ENCODE measurements at places on chromosomes 3 and 15.

DNA sequence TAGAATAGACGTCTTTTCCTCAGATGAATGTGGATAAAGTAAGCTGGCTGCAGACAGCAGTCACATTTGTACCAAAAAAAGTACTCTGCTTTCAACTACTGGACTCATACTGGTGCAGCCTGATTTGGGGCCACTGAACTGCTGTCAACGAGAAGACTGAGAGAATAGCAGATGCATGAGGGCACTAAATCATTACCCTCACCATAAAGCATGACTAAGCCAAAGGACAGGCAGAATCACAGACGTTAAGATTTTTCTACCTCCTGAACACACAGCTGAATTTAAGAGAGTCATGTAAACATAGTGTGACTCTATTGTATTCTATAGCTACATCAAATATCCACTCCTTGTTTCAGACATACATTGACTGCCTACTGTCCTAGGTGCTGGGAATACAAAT is 67.8 kb upstream of the CDAN1 start:
- DNase-seq: no peak

- DNase-seq: no peak
These were observed 59.4 kb downstream of the DAPK2 start for GRCh38 chr15:63986751-63987341.

DNA sequence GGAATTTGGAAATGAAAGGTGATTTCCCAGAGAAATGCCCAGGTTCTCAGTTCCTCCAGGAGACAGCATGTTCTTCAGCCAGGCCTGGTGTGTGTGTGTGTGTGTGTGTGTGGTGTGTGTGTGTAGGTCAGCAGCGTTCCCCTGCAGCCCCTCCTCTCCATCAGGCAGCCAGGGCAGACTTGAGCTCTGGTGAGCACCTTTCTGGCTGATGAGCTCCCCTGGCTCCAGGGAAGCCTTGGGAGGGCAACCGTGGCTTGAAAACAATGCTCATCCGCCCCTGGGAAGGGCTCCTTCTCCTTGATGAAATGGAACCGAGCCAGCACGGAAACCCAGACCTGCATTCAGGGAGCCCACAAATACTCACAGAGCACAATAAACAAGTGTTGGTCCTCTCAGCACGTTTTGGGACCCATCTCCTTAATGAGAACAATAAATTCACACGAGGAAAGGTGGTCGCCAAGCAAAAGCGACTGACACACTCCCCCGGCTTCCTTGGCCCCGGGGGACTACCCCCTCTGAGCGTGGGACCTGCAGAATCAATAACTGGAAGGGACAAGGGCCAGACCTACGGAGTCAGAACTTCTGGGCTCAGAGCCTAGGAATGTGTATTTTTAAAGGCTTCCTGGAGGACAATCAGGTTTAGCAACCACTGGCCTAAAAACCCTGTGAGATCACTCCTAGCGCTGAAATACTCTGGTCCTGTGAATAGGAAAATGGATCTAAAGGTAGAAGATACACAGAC is 38.6 kb upstream of the HES1 start:
- no peak for DNase-seq

DNA sequence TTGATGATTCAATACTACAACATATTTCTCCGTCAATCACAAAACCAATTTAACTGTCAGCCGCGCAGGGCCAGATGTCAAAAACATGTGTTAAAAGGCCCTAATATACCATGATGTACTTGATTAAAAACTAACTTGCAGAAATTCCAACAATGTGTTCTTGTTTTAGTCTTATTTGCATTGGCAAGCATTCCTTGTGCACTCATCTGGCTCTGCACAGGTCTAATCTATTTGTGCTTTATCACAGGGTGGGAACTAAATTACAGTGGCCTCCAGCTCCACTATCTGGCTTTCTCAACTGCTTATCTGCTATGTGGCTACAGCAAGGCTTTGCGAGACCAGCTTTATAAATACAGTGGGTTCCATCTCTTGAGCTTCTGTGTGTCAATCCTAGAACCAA is 455.5 kb downstream of the ERC2 start:
- no peak for DNase-seq

DNA sequence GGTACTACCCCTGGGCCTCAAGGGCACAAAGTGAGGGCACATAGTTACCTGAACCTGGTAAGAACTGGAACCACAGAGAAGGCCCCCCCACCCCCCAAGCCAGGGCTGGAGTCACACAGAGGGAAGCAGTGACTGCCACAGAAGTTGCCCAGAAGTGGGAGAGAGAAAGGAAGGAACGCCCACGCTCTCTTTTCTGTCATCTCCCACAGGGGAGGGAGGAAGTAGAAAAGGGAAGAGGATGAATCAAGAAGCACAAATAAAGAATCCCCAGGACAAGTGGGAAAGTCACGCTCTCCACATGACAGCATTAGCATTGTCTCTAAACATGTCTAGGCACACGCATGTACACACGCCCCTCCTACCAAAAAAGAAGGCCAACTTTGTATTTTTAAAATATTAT is 114.7 kb upstream of the FRMD4B start:
- no peak for DNase-seq

DNA sequence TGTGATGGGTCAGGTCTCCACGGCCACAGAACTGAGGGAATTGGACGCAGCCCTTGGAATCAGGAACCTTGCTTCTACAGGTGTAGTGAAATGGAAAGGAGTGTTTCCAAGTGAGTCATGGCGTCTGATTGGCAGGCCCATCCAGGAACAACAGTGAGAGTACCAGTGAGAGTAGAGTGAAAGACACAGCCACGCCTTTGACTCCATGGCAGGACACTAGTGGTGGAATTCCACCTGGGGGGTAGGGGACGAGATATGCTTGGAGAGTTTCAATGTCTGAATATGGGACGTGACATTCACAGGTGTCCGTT is 3.0 kb upstream of the SLC28A1 start:
- DNase-seq: no peak

DNA sequence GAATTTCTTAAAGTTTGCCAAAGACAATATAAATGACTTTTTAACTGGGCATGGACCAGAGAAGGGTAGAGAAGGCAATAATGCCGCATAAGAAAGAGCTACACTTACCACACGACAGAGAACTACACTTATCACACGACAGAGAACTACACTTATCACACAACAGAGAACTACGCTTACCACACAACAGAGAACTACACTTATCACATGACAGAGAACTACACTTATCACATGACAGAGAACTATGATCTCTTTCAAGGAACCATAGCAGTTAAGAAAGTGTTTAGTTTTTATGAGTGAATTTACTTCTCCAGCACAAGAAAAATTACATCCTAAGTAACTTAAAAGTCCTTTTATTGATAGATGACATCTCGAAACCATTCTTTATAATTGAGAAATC is 32.0 kb downstream of the DCUN1D1 start:
- no peak for DNase-seq

DNA sequence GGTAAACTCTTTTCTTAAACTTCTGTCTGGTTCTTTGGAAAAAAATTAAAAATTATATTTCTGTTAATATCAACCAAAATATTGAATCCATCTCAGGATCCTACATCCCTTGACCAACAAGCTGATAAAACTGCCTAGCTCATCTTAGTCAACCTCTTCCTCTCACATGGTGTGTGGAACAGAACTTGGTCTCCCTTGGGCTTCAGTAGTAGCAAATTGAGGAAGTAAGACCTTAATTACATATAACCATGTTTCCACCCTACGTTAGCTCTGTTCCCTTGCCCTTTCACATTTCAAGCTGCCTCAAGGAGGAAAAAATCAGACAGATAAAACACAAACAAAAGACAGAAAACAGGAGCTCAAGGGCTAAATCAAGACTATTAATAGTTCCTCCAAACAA is 116.4 kb downstream of the GREM1 start:
- no peak for DNase-seq

- DNase-seq: no peak
These were observed 25.8 kb downstream of the GRIP2 start for GRCh38 chr3:14514323-14514720.

- no peak for DNase-seq
These were observed 364.0 kb downstream of the CNTN6 start for GRCh38 chr3:1456781-1457311.

- no peak for DNase-seq
These were observed 191.2 kb downstream of the PLCL2 start for GRCh38 chr3:17075907-17076306.

DNA sequence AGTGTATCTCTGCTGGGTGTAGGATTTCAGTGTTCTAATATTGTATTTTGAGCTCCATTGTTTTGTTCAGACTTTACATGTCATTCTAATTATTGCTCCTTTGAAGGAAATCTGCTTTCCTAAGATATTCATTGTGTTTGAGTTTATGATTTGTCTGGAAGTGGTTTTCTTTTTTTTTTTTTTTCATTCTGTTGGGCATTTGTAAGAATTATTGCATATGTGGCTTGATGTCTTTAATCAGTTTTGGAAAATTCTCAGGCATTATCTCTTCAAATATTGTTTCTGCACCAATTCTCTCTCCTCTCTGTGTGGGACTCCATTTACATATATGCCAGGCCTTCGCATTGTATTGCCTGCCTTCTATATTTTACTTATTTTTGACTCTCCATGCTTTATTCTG is 65.8 kb upstream of the RNU6-1 start:
- DNase-seq: no peak

GRCh38 chr3:3599016-3599415 is 200.2 kb upstream of the LRRN1 start:
- no peak for DNase-seq

GRCh38 chr3:14429640-14430039 is 27.2 kb downstream of the SLC6A6 start:
- DNase-seq: no peak

GRCh38 chr15:73303636-73304035 is 65.1 kb downstream of the HCN4 start:
- DNase-seq: no peak

DNA sequence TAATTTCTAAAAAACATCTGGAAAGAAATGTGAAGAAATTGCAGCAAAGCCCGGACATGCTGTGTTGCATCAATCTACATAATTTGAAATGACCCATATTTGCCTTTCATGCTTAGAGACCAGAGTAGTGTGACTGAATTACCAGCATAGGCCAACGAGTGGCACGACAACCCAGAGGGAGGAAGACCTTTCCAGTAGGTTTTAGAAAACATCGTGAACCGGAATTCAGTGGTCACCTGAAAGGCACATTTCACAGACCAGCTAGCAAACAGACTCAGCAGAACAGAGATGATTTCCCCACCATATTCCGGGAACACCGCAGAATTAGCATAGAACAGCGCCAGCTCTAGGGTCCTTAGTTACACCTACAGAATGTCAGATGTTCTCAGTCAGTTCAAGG is 620.0 kb upstream of the ZNF385D start:
- no peak for DNase-seq

DNA sequence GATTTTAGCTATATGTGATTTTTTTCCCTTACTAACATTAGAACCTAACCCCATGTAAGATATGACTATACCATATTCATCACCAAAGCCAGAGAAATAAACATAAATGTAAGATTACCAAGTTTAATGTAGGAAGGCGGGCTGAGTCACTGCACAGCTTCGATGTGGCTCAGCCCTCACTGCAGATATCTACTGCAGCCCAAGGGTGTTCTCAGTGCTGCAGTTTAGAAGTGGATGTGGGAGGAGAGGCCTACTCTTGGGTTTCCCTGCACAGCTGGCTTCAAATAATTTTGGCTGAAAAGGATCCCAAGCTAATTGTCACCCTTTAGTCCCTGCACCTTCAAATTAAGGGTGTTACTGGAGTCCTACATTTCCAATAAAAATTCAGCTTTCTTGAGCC is 9.3 kb downstream of the ARPP19 start:
- DNase-seq: no peak

- no peak for DNase-seq
These were observed 246.5 kb upstream of the MDFIC2 start for GRCh38 chr3:70558956-70559355.

GRCh38 chr15:20340331-20340811 is 201.2 kb downstream of the GOLGA6L6 start:
- no peak for DNase-seq

DNA sequence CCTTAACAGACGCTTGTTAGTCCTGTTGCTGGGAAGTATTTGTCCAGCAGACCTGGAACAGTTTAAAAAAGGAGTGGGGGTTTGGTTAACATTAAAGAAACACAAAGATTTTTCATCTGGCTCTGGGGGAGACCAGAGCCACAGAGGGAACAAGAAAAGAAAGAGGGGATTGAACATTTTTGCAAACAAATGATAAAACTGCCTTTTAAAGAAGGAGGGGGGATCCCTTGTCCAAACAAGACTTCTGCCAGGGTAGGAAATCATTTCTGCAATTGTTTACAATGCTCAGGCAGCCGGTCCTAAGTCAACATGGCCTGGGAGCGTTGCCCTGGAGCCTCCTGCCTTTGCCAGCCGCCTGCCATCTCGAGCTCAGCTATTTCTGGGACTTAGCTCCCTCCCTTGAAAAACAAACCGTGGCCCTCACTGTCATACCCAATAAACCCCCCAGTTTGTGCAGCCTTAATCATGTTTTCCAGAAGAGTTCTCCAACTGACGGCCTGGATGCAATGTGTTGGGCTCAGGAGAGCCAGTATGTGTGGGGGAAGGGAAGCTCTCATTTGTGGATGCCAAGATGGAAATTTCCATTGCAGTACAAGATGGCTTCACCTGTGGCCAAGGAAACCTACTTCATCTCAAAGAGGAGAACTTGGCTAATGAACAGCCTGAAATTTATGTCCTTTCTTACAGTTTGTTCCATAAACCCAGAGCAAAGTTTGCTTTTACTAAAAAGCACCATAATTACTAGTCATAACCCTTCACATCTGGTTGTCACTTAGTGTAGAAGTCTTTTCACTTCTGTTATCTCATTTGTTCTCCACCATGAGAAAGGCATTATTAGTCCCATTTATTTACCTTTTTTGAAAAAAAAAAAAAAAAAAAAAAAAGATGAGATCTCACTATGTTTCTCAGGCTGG is 75.9 kb upstream of the RNU6-1 start:
- DNase-seq: no peak

DNA sequence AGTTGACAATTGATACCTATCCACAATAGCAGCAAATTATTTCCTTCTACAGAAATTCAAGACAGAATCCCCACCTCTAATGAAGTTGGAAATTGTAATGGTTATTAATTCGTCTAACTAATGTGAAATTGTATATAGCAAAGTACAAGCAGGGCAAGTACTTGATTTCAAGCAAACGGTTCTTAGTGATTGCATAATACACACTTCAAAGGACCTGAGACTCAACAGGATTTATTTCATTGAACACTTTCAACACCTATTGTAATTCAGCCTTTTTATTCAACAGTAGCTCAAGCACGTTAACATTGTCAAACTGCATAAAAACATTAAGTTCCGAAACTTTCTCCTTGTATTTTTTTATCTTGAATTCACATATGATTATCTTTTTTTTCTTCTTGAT is 40.2 kb upstream of the AGTR1 start:
- no peak for DNase-seq

DNA sequence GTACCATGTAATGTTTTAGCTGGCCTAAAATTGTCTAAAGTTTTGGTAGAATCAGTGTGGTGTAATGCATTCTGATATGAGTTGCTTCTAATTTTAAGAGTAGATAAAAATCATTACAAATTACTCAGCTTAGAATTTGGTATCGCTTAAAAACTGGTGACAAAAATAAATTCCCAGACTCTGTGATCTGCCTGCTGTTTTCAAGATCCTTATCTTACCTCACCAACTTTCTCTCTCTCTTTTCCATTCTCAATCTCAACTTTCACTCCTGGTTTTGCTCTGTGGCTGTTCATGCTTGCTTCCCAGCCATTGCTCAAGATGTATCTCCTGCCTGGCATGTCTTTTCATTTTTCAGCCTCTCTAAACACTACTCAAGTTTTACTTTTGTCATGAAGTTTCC is 45.7 kb downstream of the TCF12 start:
- no peak for DNase-seq

GRCh38 chr15:65337436-65338070 is 33.1 kb downstream of the RNU5B-1 start:
- no peak for DNase-seq

GRCh38 chr3:105791919-105792786 is 76.7 kb downstream of the CBLB start:
- no peak for DNase-seq

Data from NT2/D1 (cell line).